ENCODE measurements at places on chromosomes 4 and X.

- peak; percentile 24 for DNase-seq
These were observed 708.8 kb upstream of the GRIA3 start for GRCh38 chrX:122475306-122475705.

DNA sequence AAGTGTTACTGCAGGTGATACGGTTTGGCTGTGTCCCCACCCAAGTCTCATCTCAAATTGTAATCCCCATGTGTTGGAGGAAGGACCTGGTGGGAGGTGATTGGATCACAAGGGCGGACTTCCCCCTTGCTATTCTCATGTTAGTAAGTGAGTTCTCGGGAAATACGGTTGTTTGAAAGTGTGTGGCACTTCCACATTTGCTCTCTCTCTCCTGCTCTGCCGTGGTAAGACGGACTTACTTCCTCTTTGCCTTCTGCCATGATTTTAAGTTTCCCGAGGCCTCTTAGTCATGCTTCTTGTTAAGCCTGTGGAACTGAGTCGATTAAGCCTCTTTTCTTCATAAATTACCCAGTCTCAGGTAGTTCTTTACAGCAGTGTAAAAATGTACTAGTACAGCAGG is 65.2 kb upstream of the SLC7A11 start:
- no peak for DNase-seq

DNA sequence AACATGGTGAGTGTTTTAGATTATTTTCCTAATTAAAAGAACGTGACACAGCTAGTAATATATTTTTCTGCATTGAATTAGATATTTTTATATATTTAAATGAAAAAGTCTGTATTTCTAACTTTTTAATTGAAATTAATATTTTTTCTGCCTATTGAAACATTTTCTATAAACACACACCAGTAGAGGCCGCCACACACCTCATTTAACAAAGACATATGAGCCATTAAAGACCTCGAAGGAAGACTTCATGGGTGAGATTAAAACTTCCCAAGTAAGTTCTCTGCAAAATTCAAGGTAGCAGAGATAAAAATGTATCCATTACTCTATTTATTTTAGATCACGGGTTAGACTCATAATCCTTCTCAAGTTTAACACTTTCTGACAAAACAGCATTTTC is 8.3 kb downstream of the SLITRK2 start:
- no peak for DNase-seq

GRCh38 chr4:142596595-142596994 is 249.5 kb downstream of the INPP4B start:
- no peak for DNase-seq

- no peak for DNase-seq
These were observed 5.9 kb upstream of the F11 start for GRCh38 chr4:186260117-186260503.

DNA sequence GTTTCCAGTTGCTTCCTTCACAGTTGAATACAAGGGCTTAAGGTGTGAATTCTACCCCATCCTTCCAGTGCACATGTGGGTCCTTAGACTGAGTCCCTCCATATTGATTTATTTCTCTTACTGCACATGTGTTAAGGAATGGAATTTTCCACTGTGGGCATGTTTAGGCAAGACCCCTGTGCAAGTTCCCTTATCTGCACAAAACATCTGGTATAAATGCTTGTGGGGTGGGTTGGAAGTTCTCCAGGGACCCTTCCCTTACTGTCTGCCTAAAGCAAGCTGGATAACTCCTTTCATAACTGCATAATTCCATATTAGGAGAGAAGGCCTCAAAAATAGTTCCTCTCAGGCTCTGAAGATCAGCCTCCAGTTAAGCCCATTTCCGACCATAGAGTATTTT is 570.9 kb downstream of the ADGRL3 start:
- peak; percentile 6 for DNase-seq

DNA sequence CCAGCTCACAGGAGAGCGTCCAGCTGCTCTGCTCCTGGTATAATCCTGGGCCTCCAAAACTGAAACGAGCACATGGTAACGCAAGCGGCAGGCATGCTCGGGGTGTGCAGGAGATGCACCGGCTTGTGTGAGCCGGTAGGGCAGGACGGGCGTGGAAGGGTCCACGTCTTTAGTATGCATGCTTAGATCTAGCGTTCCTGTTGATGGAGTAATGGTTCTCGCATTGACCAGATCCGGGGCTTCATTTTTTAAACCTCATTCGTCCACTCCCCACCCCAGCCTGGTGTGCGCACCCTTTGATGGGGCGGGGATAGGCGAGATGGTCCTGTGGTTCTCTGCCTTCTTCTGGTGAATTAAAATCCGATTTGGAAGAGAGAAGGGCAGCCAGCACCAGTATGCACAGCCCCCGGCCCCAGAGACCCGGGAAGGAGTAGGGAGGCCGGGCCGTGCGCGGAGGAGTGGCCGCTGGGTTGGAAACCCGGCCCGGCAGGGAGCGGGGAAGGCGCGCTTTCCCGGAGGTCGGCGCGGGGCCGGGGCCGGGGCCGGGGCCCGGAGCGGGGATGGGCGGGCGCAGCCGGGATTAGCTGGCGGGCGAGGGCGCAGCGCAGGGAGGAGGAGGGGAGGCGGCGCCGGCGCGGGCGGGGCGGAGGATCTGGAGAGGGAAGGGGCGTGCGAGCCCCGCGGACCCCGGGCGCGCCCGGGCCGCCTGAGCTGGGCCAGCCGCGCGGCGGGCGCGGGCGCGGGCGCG is 39.9 kb downstream of the FAM149A start:
- peak; percentile 57 for DNase-seq

GRCh38 chr4:72128741-72129140 is 96.9 kb downstream of the NPFFR2 start:
- DNase-seq: no peak

DNA sequence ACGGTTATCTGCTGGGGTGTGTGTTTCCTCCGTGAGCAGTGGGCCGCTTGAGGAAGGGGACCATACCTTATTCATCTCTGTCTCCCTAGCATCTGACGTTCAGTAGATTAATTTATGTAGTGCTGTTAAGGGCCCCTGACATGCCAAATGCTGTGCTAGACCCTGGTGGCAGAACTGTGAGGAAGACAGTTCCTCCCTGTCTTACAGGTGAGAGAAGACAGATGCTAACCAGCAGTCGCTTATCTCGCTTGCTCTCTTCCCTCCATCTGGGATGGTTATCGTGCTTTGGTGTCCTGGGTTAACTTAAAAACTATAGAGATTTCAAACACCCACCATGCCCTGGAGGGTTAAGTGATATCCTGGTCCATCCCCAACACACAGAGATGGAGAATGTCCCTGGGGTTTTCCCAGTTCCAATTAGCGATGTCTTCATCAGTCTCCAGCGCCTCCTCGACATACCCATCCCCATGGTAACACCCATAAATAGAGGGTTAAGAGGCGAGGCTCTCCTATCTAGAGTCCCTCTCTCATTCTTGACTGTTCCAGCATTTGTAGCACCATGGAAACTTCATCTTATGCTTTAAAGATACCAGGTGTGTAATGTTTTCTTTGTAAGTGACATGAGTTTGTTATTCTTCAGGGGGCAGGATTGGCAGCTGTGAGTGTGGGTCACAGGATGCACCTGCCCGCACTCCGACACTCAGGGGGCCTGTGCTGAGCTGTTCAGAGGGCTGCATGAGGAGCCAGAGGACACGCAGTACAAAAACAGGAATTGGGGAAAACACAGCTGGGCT is 135.2 kb downstream of the STK32B start:
- no peak for DNase-seq

DNA sequence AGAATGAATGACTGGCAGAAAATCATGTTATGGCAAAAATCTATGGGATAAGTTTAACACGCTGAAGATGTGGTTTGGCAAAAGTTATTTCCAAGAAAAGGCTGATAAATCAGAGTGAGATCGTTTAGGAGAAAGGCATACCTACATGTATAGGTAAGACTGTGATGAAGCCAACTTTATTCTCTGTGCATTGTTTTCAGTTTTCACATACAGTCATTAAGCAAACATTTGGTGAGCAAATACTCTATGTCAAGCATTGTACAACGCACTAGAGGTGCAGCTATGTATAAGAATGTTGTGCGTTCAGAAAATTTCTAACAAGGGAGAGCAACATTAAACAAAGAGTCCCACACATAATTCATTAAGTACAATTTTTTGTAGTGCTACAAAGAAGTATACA is 121.7 kb downstream of the TEX13A start:
- DNase-seq: no peak

DNA sequence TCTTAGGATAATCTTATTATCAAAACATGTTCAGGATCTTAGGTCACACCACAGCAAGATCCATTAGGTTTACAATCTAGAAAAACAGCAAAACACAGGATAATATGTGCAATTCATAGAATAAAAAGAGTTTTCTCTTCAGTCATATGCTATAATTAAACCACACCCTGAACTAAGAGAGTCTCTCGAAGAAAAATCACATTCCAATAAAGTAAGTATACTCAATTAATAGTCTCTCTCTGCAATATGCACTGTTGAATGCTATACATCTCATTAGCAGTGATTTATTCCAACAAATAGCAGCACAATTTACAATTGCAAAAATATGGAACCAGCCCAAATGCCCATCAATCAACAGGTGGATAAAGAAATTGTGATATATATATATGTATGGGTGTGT is 383.7 kb downstream of the PPP3CA start:
- DNase-seq: no peak

GRCh38 chr4:33411182-33411581 is 2691.0 kb downstream of the PCDH7 start:
- DNase-seq: peak; percentile 28

DNA sequence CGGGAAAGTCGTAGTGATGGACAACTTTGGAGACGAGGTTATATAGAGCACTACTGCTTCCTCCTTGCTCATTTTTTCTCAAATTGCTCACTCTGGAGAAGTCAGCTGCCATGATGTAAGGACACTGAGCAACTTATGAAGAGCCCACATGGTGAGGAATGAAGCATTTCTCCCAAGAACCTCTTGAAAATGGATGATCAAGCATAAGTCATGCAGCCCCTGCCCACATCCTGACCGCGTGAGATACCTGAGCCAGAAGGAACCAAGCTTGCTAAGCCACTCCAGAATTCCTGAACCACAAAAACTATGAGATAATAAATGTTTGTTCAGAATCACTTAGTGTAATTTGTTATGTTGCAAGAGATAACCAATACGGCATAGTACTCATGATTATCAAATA is 42.8 kb downstream of the PDE5A start:
- peak; percentile 5 for DNase-seq

DNA sequence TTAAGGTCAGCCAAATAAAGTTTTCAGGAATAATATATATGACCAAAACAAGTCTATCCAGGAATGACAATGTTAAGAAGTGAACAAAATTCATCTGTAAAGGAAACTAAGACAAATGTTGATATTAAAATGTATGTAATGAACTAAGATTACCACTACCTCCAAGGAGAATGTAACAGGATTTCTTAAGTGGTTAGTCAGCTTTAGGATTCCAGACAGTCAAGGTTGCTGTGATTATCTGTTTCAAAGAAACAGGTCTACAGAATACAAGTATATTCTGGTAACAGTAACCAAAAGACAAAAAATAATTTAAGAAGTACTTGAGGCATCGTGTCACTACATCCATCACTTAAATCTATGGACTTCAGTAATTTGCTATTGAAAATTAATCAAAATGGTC is 172.8 kb downstream of the SCFD2 start:
- peak; percentile 49 for DNase-seq

GRCh38 chrX:112808651-112809195 is 31.9 kb downstream of the AMOT start:
- no peak for DNase-seq

GRCh38 chr4:15004739-15005301 is 2.5 kb downstream of the CPEB2 start:
- peak; percentile 33 for DNase-seq

DNA sequence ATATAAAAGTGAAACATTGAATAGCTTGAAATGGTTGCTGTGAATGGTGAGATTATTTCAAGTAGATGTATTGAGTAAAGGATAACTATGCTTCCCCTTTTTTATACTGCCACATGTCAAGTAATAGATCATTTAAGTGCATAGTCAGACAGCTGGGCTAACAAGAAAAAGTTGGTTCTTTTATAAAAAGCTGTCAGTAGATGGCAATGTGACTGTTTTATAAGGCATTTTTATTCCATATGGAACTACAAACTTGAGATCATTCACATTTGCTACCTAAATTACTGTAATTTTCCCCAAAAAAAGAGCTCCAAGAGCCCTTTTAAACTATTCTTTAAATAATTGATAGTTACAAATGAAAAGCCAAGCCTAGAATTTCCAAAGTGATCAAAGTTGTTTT is 831.0 kb downstream of the C4orf33 start:
- DNase-seq: no peak

- no peak for DNase-seq
These were observed 88.6 kb downstream of the IRF2 start for GRCh38 chr4:184385705-184386141.

DNA sequence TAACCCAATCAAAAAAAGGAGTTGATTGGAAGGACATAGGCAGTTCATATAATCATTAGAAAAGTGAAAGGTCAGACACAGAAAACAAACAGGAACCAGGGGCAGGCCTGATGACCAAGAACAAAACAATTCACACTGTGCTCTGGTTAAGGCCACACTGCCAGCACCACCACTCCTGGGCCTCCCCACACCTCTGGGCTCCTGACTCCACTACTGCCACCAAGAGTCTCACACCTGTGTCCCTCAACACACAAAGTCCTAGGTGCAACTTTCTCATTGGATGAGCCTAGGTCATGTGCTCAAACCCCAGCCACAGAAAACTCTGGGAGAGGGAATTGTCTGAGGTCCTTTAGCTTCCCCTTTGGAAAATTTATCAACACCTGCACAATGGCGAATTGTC is 11.1 kb upstream of the FAM9C start:
- no peak for DNase-seq

Data from fibroblast of skin of abdomen (primary cell).